B cell (primary cell): ENCODE measurements at places on chromosomes 1 and 21.

DNA sequence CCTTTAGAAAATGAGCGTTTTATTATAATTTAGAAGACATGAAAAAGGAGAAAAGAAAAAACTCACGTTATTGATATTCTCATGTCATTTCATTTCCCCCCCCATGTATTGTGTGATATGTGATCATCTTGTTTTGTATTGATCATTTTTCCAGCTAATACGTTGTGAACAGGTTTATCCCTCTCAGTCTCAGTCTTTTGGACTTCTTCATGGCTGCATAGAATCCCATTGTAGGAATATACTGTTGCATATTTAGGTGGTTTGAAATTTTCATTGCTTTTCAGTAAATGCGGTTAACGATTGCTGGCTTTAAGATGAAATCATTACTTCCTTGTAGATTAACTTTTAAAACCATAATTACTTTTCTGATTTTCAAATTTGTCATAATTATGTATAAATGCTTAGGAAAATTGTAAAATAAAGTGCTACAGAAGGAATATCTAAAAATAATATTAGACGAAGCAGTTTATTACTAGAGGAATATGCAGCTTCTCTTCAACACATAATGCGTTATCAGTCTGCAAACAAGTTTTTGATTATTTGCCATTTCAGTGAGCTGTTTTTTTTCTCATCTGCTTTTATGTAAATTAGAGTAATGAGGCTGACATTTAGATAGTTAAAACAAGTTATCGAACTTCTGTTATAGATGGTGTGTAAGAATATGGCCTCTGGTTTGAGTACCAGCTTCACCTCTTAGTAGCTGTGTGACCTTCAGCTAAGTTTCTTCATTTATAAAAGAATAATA, 1.8 kb downstream of the SON start:
- no peak for DNase-seq

DNA sequence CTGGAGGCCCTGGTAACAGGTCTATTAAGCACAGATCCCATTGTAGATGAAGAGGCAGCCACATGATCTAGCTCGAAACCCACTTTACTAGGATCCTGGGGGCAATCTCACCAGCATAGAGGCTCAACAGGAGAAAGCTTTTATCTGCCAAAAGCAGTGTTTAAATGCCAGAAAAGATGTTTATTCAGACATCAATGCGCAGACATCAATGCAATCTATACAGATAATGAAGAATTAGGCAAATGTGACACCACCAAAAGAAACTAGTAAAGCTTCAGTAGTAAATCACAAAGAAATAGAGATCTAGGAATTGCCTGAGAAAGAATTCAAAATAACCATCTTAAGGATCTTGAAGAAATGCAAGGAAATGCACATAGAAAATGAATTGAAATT, 32.5 kb downstream of the OR6Y1 start:
- no peak for DNase-seq

- no peak for DNase-seq
Observed at GRCh38 chr1:64539289-64539688, 69.4 kb downstream of the CACHD1 start.

- DNase-seq: peak; percentile 25
Observed at GRCh38 chr21:14567331-14568279, 21.5 kb upstream of the SAMSN1 start.

GRCh38 chr1:117231748-117232373, 21.1 kb upstream of the VTCN1 start:
- no peak for DNase-seq

DNA sequence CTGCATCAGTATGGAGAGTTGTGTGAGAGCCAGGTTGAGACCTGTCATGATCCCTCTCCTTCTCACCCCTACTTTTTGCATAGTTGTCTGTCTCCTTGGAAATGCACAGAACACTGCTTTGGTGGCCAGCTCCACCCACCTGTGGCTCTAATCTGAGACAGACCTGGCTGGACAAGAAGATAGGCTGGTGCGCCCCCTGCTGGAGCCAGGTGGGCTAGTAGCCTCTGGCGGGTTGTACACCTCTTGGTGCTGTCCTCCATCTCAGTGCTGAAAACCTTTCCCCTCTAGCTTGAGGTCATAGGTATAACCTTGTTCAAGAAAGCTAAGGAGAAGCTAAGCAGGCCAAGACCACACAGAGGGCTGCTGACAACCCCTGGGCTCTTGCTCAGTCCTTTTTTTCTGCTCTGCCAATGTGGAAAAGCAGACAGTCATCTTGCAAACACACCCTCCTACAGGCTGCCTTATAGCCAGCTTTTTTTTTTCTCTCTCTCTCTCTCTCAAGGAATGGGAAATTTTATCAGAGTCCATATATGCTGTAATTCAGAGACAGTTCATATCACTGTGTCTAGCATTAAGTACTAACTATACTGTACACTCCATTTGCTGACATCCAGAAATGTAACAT, 58.8 kb upstream of the SPATA6 start:
- DNase-seq: peak; percentile 20

- no peak for DNase-seq
Observed at GRCh38 chr1:208108213-208108608, 136.0 kb downstream of the PLXNA2 start.

- no peak for DNase-seq
Observed at GRCh38 chr1:145751491-145752037, 32.3 kb downstream of the CD160 start.

DNA sequence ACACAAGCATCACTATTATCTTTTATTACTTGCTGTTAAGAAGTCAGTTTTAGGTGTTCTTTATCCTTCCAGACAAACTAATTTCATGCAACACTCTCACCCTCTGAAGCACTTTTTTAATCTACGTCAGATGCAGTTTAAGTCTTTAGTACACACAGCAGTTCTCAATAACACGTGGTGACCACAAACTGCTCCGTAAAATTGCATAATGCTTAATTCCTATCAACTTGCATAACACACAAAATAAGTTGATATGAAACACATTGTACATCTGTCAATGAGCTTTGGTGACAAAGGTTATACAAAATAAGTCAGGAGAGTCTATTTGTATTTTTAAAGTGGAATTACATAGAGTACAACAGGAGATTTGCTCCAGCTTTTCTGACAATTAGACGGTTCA, 140.9 kb upstream of the ETS2 start:
- DNase-seq: no peak

DNA sequence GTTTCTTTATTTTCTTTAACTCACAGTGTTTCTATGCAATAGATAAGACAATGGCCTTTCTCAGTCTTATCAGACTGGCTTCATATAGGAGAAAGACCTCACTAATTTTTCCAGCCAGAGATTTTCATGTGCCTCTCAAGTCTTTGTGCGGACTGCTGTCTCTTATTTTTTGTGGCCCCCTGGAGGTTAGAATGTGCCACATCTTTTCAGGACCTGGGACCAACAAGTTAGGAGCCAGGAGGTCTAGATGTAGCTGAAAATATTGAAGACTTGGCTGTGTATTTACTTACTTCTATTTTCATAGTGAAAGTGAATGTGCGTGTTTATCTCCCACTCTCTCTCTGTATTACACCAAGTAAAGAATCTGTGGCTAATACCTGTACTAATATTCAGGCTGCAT, 42.1 kb upstream of the CFHR3 start:
- DNase-seq: no peak

- no peak for DNase-seq
Observed at GRCh38 chr1:172277989-172278388, 142.5 kb upstream of the C1orf105 start.

- no peak for DNase-seq
Observed at GRCh38 chr1:21937034-21937371, at the start of gene HSPG2. Gene HSPG2, minus strand, starts transcription at chr1:21937310. Its CDS starts 93 bp downstream, at chr1:21937217.

- no peak for DNase-seq
Observed at GRCh38 chr1:151401125-151401788, 1.9 kb downstream of the PSMB4 start.

GRCh38 chr1:113782406-113782805, 23.1 kb upstream of the PHTF1 start:
- DNase-seq: no peak

DNA sequence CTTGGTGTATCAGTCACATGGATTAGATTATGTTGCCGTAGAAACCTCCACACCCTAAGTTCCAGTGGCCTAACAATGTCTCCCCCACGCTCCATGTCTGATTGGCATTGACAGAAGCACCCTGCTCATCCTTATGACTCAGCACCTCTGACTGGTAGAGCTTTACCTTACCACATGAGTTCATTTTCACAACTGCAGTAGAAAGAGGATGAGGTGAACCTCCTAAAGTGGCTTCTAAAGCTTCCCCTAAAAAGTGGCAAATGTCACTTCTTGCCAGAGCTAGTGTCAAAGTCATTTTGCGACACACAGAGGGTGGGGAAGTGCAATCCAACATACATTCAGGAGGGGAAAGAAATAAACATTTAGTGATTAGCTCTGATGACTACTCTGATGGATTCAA, 30.6 kb upstream of the LYPD8 start:
- DNase-seq: no peak

DNA sequence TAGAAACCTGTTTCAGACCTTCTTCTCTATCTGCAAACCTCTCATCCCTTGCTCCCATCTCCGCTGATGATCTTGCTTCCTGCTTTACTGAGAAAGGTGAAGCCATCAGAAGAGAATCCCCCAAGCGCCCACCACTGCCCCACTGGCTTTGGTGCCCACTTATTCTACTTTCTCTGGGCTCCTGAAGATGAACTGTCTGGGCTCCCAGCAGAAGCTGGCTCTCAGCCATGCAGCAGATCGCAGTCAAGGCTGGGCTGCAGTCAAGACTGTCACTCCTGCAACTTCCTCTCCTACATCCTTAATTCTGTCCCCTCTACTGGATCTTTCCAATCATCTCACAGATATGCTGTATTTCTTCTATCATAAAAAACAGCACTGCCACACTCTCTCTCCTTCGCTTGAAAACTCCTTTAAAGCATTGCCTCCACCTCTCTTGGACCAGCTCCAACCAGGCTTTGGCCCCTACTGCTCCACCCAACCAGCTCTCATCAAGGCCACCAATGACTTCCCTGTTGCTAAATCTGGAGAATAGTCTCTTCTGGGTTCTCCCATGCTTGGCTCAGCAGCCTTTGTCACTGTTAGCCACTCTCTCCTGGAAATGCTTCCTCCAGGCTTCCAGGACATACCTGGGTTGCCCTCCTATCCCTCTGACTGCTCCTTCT, 25.8 kb downstream of the TRIM62 start:
- no peak for DNase-seq

DNA sequence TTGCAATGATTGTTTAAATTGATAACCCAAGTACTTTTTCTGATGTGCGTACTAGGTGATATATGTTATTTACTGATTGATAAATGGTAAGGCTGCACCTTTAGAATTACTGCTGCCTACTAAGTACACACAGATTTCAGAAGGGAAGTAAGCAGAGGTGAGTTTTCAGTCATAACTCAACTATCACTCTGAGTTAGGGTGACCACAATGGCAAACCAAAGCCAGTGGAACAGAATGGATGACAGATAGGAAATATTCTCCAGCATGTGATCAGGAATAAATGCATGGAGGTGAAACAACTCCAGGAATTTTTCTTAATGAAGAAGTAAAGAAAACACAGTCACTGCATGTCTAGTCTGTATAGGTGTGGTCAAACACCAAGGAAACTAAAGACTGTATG, 7.5 kb upstream of the KCNJ15 start:
- DNase-seq: no peak

GRCh38 chr1:118918940-118919259, 69.2 kb downstream of the TBX15 start:
- no peak for DNase-seq

DNA sequence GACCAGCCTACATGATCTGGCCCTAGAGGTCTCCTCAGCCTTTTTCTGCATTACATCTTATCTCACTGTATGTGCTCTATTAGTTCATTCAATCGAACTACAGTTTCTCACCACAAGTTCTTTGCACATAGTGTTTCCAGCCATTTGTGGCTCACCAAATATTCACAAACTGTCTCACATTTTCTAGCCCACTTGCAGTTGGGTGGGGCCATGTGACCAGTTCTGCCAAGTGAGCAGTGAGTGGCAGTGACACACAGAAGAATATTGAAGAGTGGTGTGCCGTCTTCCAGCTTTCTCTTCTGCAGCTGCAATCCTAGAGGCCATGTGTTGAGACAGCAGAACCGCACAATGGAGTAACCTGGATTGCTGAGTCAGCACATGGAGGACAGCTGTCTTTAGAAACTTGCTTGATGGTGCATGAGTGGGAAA, 103.2 kb upstream of the ZNF644 start:
- DNase-seq: no peak

- no peak for DNase-seq
Observed at GRCh38 chr21:42514883-42515228, 1.2 kb downstream of the SLC37A1 start.

- no peak for DNase-seq
Observed at GRCh38 chr1:54336116-54336515, 70.1 kb downstream of the SSBP3 start.

DNA sequence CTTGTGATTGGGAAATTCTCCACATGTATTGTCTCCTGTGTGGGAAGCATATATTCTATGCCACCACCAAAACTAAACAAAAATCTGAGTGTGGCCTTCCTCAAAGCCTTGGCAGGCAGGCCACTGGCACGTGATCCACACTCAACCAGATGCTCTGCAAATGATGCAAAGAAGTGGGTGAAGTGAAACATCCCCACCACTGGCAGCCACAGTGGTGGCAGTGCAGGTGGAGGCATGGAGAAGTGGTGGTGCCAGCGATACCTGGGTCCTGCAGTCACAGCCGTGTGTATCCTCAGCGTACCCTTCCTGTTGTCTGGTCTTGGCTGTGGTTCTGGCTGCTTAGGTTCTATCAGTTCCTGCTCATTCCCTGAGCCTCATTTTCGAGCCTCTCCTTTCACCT, 65.2 kb downstream of the PLPPR5 start:
- no peak for DNase-seq

GRCh38 chr1:71273334-71273733, 192.5 kb upstream of the ZRANB2 start:
- no peak for DNase-seq

- DNase-seq: no peak
Observed at GRCh38 chr21:23223882-23224281, 2225.7 kb downstream of the NCAM2 start.

- peak; percentile 76 for DNase-seq
Observed at GRCh38 chr1:151968058-151968457, 25.6 kb downstream of the S100A10 start.

- no peak for DNase-seq
Observed at GRCh38 chr1:15457585-15457984, 1.1 kb downstream of the CELA2A start.

GRCh38 chr1:48038270-48038767, 41.1 kb upstream of the TRABD2B start:
- DNase-seq: no peak

GRCh38 chr1:39387452-39387851, 104.0 kb upstream of the BMP8A start:
- DNase-seq: no peak
